ENCODE measurements at places on chromosomes 12 and 14.

DNA sequence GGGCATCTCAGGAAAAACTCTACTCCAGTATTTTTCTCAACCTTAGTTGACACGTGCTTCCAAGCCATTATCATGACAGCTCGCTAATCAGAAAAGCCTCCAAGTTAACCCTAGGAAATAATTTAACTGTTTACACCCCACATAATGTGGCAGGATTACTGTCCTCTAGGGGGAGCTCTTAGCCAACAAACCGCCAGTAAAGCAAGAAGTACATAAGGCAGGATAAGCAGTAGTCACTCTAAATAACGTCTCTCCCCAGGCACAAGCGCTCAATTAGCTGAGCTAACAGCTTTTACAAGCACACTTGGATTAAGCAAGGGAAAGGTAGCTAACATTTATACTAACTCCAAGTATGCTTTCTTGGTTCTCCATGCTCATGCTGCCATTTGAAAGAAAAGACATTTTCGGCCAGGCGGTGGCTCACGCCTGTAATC is 22.8 kb downstream of the APOBEC1 start:
- no peak for DNase-seq

GRCh38 chr12:108589028-108589839 is 8.7 kb downstream of the TMEM119 start:
- DNase-seq = no peak

GRCh38 chr12:38813923-38814322 is 91.5 kb downstream of the CPNE8 start:
- DNase-seq = no peak

GRCh38 chr14:105117710-105118385 is 50.7 kb downstream of the JAG2 start:
- DNase-seq = no peak

- no peak for DNase-seq
These were observed 224.3 kb downstream of the GXYLT1 start for GRCh38 chr12:41920355-41920754.

- DNase-seq = no peak
These were observed 10.7 kb upstream of the LRTM2 start for GRCh38 chr12:1809591-1810190.

- DNase-seq = no peak
These were observed 30.7 kb downstream of the EMP1 start for GRCh38 chr12:13227191-13227590.

- DNase-seq = no peak
These were observed 21.1 kb upstream of the LRTM2 start for GRCh38 chr12:1799051-1799881.

- no peak for DNase-seq
These were observed 41.3 kb upstream of the RNU6-8 start for GRCh38 chr14:32244404-32244803.

DNA sequence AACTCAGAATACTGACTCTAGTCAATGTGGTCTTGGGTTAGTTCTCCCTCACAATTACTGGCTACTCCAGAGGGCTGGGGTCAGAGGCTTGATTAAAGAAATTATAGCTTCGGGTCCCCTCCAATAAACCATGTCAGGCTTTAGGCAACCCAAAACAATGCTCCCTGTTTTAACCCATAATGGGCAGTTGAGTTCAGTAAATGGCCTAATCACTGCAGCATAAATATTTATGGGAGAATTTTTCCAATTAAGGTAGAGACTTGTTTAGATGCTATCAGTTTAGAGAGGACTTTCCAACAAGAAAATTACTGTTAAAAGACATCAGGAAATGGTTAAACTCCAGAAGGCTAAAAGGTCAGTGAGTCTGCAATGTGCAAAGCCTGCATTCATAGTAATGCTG is 389.2 kb upstream of the PRICKLE1 start:
- no peak for DNase-seq

- DNase-seq = no peak
These were observed 26.5 kb downstream of the PACS2 start for GRCh38 chr14:105340821-105341733.

GRCh38 chr12:12890543-12891079 is 751 bp upstream of the GPRC5A start:
- no peak for DNase-seq

DNA sequence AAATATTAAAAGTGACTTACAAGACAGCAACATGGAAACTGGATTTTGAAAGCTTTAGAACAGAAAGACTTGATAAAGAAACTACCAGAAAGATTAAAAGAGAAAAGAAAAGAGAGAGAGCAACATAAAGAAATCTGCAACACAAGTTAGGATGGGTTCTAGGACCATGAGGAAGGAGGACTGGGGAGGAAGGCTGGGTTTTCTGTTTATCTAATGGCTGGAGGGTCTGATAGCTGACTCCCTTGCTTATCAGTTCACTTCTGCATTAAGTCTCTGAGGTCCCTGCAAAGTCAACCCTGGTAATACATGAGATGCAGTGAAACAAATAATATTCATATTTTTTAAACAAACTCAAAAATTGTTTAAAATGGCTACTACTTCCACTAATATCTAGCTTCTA is 90.1 kb downstream of the RPAP3 start:
- no peak for DNase-seq

GRCh38 chr12:62625228-62625627 is 158.6 kb downstream of the MON2 start:
- no peak for DNase-seq

All from stimulated activated CD8-positive, alpha-beta memory T cell treated with anti-CD3 and anti-CD28 coated beads, Interleukin-4, amount 100 ng/mL, for 1 hour (primary cell).